ENCODE measurements at places on chromosomes 12 and 14. TPM values are rescaled to one million over a fixed set of nuclear protein-coding genes. Genes with fewer than 3 reads are reported as not detected.

DNA sequence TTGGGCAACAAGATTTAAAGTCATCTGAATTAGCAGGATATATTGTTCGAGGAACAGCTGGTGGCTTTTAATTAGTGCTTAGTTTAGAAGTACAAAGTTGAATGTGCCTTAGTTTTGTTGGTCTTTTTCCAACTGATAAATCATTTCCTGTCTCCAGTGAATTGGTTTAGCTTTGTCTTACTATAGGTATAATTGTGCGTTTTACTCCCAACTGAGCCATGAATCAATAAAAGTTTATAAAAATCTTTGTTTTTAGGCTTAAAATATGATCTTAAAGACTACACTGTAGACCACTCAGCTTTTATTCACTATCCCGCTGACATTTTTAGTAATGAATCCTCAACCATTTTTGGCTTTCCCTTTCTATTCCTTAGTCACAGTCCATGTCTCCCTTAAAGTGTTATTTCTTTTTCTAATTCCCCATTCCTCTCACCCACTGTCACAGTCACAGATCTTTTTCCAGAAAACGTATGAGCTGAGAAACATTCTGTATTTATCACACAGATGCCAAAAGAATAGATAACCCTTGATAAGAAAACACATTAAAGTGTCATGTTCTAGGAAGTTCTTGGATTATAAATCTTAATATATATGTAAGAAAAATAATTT, 34.0 kb upstream of the ALG10 start:
- no peak for DNase-seq

GRCh38 chr14:95526483-95527386, 8.1 kb upstream of the GLRX5 start:
- DNase-seq, result no peak

GRCh38 chr12:58757422-58757821, 162.9 kb downstream of the LRIG3 start:
- no peak for DNase-seq

Gene CDK17
- 40.9 TPM for total RNA-seq

Gene SAV1
- total RNA-seq, result 27.4 TPM

- DNase-seq, result no peak
Measured at GRCh38 chr12:93702707-93703315, 25.6 kb downstream of the CRADD start.

Gene REP15
- 1.2 TPM for total RNA-seq

DNA sequence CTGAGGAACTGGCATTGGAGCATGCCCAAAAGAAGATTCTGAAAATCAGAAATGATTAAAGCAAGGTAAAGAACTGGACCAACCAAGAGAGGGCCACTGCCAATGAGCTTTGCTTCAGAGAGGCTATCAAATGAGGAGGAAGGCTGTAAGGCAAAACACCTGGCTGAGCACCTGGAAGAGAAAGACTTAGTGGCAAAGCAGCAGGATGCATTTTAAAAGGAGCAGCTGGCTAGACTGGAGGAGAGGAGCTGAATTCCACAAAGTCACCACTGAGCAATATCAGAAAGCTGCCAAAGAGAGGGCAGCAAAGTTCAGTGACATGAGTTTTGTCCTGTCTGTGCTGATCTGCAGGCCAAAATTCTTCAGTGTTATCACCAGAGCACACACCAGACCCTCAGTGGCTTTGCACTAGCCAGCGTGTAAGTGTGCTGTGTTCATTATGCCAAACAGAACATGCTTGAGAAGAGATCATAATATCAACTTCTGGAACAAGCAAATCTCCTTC, 338.7 kb downstream of the TRHDE start:
- DNase-seq, result no peak

- no peak for DNase-seq
Measured at GRCh38 chr14:48075487-48075886, 400.1 kb upstream of the MDGA2 start.

DNA sequence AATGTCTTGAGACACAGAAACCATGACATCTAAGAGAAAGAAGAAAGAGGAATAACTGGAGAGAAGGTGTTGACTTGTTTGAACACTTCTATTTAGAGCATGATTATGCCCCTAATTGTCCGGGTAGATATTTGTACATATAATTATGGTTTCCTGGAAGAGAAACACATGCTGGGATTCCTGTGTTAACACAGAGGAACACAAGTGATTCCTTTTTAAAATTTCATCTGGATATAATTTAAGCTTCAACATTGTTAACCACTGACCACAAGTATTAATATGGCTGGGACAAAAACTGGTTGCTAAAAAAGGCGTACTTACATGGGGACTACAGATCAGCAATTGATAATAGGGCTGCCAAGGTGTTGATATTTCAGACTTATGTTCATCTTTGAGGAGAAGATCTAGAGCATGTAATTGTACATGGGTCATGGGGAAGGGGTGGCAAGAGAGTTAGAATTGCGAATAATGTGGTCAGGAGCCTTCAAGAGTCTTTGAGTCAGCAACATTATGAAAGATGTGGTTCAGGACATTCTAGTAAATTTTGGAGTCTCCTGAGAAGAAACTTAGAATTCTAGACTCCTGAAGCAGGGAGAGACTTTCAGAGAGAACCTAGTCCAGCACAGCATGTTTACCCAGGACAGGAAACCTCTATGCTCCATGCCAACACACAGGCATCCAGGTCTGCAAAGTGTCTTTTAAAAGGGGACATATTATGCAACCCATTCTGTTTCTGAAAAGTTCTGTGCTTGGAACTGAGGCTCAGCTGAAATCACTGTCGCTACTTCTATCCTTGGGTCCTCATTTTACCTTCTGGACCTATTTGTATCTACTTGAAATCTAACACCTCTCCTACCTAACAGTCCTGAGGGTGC, 56.5 kb downstream of the SLC38A1 start:
- no peak for DNase-seq

- DNase-seq, result no peak
Measured at GRCh38 chr12:122665349-122665748, 37.8 kb downstream of the HCAR2 start.

DNA sequence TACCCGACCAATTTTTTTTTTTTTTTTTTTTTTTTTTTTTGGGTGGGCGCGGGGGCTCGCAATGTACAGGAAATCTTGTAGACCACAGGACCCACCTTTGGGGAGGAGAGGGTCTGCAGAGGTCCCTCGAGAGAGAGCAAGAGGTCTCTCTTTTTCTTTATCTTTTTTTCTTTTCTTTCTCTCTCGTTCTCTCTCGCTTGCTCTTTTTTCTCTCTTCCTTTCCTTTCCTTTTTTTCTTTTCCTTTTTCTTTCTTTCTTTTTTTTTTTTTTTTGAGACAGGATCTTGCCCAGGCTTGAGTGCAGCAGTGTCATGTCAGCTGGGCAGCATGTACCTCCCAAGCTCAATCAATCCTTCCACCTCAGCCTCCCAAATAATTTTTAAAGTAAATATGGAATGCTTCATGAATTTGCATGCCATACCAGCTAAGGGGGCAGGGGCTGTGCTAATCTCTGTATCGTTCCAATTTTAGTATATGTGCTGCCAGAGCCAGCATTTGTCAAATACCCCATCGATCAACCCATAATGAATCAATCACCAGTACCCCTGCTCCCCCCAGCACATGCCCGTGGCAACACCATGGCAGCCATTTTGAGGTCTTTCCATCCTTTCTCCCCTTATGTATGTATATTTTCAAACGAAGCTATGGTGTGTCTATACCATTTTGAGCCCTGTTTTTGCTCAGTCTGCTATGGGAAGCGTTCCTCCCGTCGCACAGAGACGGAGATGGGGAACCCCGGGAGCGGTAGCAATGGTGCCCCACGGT, 9.3 kb downstream of the PAPLN start:
- DNase-seq, result no peak

DNA sequence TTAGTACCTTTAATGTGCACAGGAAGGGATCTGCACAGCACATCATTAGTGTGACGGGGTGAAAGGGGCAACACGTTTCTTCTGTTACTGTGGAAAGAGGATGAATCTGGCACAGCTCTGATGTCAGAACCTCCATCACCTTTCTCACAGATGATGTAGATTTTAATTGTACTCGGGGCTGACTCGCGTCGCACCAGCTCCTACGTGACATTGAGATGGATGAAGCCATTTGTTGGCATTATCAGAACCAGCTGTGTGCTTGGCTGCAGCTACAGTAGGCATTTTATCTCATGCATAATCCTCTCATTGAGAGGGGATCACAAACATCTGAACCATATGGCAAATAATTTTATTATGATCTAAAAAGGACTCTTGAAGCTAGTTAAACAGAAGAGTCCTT, 173.6 kb downstream of the PDZRN4 start:
- no peak for DNase-seq

DNA sequence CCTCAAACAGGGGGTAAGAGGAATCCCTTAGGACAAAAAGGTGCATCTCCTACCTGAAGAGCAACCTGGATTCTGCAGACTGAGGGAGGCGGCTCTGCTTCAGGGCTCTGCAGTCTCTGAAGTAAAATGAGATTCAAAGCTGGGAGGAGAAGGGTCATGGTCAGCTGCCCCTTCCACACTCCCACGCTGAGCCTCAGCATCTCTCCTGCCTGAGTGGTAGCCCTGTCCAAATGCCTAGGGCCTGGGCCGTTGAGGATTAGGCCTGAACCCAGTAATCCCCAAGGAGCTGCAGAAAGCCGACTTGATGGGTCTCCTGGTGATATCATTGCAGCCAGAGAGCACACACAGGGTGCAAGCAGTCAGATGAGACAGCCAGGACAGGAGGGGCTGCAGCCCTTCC, 18.9 kb downstream of the PHLDA1 start:
- no peak for DNase-seq

Gene OR8S1
- total RNA-seq, result not detected

- no peak for DNase-seq
Measured at GRCh38 chr12:52250048-52250990, 17.3 kb downstream of the KRT7 start.

DNA sequence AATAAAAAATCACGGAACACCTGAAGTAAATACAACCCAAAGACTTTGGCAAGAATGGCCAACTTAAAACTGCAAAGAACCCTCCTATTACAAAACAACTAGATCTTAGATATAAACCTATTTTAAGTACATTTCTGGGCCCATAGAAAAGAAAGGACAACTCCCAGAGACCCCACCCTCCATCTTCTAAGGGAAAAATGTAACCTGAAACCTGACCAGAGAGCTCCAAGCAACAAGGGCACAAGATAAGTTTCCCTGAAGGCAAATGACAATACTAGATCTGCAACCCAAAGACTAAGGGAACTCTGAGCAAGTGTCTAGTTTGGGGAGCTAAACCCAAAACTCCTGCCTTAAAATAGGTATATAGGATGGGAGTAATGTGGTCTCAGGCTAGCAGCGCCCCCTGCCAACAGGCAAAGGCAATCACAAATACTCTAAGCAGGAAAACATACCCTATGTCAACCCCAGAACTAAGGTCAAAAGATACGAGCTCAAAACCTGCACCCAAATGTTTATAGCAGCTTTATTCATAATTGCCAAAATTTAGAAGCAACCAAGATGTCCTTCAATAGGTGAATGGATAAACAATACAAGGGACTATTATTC, 218.9 kb downstream of the ITPR2 start:
- no peak for DNase-seq

Gene SMIM41
- 0.78 TPM for total RNA-seq

Gene C12orf54
- 1.5 TPM for total RNA-seq

Gene PTCSC3
- not detected for total RNA-seq

DNA sequence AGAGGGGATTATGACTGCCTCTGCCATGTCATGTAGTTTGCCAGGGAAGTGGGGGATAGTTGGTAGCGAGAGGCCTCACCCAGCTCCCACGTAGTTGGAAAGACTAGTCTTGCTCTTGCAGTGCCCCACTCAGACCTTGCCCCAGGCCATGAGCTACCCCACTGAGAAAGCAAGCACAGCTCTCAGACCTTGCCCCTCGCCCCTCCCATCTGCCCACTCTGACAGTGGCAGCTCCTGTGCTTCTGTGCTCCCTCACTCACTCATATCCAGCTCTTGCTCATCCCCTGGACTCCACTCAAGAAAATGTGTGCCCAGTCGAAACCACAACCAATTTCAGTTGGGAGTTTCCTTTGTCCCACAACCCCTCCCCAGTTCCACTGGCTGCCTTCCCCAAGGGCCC, 55.5 kb upstream of the BDKRB2 start:
- DNase-seq, result peak; percentile 25
